ENCODE measurements at places on chromosomes 4 and X. TPM values are rescaled to one million over a fixed set of nuclear protein-coding genes. Genes with fewer than 3 reads are reported as not detected.

DNA sequence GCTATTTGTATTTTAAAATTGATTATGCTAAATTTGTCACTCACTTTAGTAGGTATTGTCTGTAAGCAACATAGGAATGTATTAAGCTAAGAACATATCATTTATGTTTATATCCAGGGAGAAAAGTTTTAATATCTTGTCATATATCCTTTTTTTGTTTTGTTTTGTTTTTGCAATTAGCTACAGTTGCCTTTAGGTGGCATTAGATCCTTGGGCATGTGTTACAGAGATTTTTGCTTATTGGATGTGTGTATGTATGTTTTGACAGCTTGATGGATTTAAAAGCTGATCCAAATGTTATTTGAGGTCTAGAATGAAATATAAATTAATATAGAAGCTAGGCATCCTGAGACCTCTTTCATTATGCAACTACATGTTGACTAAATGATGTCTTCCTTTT lies 36.1 kb upstream of the OTUD4 start:
- peaks cover 4% of the 10 kb centered on the region for H3K27me3 ChIP-seq
- H3K27ac ChIP-seq, result no peak overlapping the region
- H3K4me3 ChIP-seq, result no peak overlapping the region

CT45A2 gene
- total RNA-seq, result not detected

- no peak overlapping the region for H3K27ac ChIP-seq
- no peaks in the 10 kb centered on the region for H3K4me1 ChIP-seq
- peaks cover 2% of the 10 kb centered on the region for H3K27me3 ChIP-seq
- H3K4me3 ChIP-seq, result no peak overlapping the region
Observed at GRCh38 chr4:75254745-75255144, 259.5 kb downstream of the RCHY1 start.

- H3K27me3 ChIP-seq, result peaks cover 2% of the 10 kb centered on the region
- no peak for DNase-seq
- no peak overlapping the region for H3K27ac ChIP-seq
- no peaks in the 10 kb centered on the region for H3K36me3 ChIP-seq
- H3K4me1 ChIP-seq, result no peaks in the 10 kb centered on the region
Observed at GRCh38 chrX:123846577-123847038, 13.2 kb upstream of the XIAP start.

- H3K4me1 ChIP-seq, result no peaks in the 10 kb centered on the region
- H3K27ac ChIP-seq, result no peak overlapping the region
- no peak for DNase-seq
- no peak overlapping the region for H3K4me3 ChIP-seq
Observed at GRCh38 chr4:15890246-15890829, 48.2 kb downstream of the FGFBP1 start.

EDA gene
- 0.49 TPM for total RNA-seq

SOX3 gene
- total RNA-seq, result not detected

- no peak overlapping the region for H3K4me3 ChIP-seq
- H3K27me3 ChIP-seq, result no peaks in the 10 kb centered on the region
- peaks cover 4% of the 10 kb centered on the region for H3K4me1 ChIP-seq
- no peak for DNase-seq
Observed at GRCh38 chr4:4446434-4446833, 59.5 kb downstream of the NSG1 start.

GRCh38 chrX:20132666-20133065 lies 9.0 kb downstream of the EIF1AX start:
- H3K36me3 ChIP-seq, result peaks cover 31% of the 10 kb centered on the region
- no peak for DNase-seq
- H3K27ac ChIP-seq, result no peak overlapping the region
- H3K27me3 ChIP-seq, result no peaks in the 10 kb centered on the region
- no peak overlapping the region for H3K4me3 ChIP-seq

- no peaks in the 10 kb centered on the region for H3K4me1 ChIP-seq
- H3K27ac ChIP-seq, result no peak overlapping the region
- no peak for DNase-seq
- H3K27me3 ChIP-seq, result peaks cover 3% of the 10 kb centered on the region
- H3K4me3 ChIP-seq, result no peak overlapping the region
- no peaks in the 10 kb centered on the region for H3K36me3 ChIP-seq
Observed at GRCh38 chrX:109812236-109812635, 79.2 kb upstream of the ACSL4 start.

DNA sequence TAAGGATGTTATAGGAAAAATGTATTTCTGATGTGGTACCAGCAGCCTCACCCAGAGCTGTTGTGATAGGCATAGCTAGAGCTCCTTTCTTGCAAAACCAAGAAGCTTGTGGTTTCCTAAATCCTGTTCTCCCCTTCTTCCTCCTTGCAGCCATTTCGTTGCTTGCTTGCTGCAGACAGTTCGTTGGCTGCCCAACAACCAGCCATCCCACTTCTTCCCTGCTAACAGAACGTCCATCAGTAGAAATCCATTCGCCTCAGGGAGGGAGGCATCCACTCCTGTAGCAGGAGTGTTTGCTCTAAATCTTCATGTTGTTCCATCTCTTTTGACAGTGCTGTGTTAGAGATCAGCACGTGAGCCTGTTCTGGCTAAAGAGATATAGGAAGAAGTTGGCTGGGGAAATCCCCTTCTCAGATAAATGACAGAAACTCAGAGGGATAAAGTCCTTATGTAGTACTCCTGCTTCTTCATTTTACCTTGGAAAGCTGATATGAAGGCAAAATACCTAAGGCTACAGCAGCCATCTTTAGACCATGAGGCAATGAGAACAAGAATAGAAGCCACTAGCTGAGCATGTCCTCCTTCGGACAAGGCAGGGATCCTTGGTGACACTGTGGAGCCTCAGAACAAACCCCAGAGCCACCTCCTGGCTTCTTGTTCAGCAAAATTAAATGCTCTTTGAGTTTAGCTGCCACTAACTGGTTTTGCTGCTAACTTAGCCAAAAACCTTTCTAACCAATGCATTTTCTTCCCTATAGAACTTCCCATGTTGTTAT lies 68.4 kb upstream of the RELL1 start:
- no peak overlapping the region for H3K4me3 ChIP-seq
- DNase-seq, result no peak
- no peak overlapping the region for H3K27ac ChIP-seq
- no peaks in the 10 kb centered on the region for H3K36me3 ChIP-seq

- H3K4me1 ChIP-seq, result peaks cover 10% of the 10 kb centered on the region
- no peak overlapping the region for H3K4me3 ChIP-seq
- no peaks in the 10 kb centered on the region for H3K27me3 ChIP-seq
- H3K27ac ChIP-seq, result no peak overlapping the region
Observed at GRCh38 chrX:13180807-13181206, 136.4 kb upstream of the FAM9C start.

Measured in activated CD8-positive, alpha-beta T cell treated with anti-CD3 and anti-CD28 coated beads for 36 hours (primary cell).